CD4-positive, alpha-beta T cell treated with Interleukin-21 for 1 hour (primary cell): ENCODE measurements at places on chromosomes 13 and 19.

DNA sequence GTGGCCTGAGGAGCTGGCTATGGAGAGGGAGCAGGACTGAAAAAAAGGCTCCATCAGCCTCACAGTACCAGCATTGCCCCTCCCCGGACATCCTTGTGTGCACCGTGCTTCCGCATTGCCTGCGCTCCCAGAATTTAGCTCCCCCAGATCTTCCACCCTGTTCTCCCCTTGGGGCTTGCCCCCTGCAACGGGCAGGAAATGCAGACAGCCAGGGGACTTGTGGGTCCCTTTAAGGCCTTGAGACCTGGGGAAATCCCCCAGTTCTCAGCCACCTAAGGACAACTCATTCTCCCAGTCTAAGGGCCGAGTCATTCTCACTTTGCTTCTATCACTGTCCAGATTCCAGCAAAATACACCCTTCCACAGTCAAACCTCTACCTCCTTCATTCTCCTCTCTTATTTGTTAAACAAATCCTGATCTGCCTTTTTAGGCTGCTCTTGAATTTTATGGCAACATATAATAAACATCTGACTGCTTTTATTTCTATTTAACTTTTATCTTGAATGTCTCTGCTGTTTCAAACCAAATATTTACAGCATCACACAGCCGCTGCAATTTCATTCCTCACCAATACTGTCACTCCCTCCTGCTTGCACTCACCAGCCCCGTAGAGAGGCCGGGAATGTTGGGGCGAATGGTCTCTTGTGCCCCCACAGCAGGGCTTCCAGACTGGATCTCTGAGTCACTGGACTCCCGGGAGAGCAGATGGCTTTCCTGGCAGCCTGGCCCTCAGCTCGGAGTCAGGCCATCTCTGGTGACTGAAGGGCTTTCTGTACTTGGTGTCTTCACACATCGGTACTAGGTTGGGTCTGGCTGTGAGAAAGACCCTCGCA lies 221.9 kb downstream of the TSHZ3 start:
- no peak for DNase-seq

- peak; percentile 64 for DNase-seq
Observed at GRCh38 chr19:49327878-49328544, 3.0 kb upstream of the SLC6A16 start.

DNA sequence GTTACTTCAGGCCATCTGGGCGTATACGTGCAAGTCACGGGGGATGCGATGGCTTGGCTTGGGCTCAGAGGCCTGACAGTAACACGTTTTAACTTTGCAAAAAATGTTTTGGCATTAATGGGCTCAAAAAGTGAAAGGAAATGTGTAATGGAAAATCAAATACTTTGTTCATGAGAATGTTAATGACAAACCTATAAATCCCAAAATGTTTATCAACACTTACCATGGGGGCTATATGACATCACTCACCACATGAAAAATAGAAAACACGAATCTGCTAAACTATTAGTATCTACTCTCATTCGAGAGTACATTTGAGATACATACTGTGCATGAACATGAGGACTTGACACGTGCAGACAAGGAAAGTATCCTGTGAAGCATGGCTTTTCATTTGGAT lies 91.7 kb downstream of the FAM216B start:
- DNase-seq: no peak

- DNase-seq: peak; percentile 21
Observed at GRCh38 chr19:47446534-47447469, 24.9 kb downstream of the SLC8A2 start.

DNA sequence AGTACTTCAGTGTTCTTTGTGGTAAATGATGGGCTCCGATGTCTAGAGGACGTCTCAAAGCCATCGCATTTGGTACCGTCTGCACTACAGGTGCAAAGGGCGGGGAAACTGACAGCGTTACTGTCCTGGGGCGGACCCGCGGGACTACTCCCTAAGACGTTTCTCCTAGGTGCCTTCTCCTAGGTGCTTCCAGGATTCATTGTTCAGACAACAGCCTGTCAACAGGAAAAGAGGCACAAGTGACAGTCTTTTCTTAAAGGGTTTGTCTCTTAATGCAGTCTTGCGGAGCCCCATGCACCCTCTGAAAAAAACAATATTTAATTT lies 1.4 kb downstream of the SERTM1 start:
- DNase-seq: no peak

DNA sequence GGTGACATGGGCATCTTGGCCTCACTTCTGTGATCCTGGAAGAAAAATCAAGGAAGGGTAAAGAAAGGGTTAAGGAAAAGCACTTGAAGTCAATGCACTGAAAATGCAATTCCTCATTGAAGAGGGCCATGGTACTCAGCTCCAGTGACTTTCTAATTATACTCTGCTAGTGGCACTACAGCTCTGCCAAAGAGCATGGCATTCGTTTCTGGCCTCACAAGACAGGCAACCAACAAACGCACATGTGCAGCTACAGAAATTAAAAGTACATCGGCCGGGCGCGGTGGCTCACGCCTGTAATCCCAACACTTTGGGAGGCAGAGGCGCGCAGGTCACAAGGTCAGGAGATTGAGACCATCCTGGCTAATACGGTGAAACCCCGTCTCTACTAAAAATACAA lies 21.8 kb downstream of the SACS start:
- no peak for DNase-seq

- no peak for DNase-seq
Observed at GRCh38 chr13:106156468-106156867, 379.0 kb downstream of the EFNB2 start.

DNA sequence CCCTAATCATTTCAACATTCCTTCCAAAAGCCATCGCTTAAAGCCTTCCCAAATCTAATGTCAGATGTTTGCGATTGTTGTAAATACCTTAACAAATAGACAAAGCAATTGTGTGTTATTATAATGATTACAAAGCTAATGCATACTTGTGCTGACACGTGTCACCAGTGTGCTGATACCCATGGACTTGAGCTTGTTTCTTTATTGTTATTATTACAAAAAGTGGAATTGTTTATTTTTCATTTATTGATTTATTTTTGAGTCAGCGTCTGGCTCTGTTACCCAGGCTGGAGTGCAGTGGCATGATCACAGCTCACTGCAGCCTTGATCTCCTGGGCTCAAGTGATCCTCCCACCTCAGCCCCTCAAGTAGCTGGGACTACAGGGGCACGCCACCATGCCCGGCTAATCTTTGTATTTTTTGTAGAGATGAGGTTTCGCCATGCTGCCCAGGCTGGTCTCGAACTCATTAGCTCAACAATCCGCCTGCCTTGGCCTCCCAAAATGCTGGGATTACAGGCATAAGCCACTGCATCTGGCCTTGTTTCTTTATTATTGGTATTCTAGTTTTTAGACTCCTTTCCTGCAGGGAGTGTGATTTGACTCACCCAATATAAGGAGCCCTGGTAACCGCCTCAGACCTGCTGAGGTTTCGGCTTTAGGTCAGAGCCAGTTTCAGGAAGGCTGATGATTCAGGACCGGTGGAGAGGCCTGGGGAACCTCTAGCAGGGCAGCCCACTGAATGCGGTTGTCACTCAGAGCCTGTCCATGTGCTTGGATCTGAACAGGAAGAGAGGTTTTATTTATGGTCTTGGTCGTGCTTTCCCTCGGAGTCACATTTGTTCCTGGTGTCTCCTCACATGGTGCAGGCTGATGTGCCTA lies 2.1 kb upstream of the FBXO17 start:
- no peak for DNase-seq

- DNase-seq: no peak
Observed at GRCh38 chr13:113166681-113167080, 8.2 kb downstream of the PROZ start.

DNA sequence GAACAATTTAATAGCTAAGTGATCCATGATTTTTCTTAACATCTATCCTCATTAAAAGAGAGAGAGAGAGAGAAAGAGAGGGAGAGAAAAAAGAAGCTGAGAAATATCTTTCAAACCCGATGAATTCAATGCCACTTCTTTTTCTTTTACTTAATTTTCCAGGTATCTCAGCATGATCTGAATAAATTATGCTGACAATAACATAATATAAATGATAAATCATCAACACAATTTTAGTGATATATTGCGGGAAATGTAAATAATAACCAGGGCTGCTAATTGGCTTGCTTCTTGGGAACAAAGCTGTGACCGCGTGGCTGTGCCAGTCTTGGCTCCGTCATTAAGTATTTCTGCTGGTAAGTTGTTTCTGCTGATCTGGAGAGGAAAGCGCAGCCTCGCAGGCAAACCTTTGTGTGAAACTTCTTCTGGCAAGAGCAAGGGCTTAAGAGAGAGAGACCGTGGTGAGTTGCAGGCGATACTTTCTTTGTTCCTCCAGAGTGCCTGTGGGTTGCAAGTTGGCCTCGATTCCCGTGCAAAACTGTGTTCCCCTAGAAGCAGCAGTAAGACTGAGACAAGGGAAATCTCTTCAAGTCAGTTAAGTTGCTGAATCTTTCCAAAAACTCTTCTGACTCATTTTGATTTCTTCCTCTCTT lies 489.1 kb upstream of the TSHZ3 start:
- no peak for DNase-seq

GRCh38 chr13:61795580-61795979 lies 379.9 kb upstream of the PCDH20 start:
- no peak for DNase-seq

DNA sequence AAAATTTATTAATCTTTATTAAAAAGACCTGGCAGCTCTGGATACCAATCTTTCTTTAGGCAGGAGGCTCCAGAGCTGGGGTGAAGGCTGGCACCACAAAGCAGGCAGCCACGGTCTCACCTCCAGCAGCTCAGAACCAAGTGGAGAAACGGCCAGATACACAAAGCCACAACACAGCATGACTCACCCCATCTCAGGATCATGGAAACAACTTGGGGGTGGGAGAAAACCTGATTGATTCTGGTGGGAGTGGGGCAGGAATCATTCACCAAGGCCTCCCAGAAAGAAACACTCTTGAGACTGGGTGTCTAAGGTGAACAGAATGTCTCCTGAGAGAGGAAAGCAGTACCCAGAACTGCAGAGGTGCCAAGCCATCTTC lies 64.2 kb downstream of the CRYL1 start:
- no peak for DNase-seq

DNA sequence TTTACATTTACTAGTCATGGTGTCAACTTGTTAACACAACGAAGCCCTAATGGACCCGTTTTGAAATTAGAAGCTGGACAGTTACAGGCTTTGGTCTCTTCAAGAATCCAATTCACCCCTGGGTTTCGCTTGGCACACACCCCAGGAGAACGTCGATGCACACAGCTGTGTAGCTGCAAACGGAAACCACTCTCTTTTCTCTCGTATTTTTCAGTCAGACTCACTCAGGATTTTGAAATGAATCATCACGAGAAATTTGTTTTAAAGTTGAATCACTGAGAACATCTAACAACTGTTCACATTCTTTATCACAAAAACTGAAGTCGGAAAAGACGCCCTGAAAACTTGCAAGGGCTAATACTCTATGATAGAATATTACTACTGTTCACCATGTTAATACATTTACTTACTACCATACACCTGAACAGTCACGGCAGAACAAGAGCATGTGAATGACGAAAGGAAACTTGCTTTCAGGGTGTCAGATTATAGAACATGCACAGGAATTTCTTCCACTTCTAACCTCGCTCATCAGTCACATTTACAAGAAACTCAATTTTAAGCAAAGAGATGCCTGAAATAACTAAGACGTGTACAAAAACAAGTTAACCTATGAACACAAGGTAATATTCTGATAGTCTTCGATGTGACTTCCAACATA lies 4.7 kb downstream of the PNMA8A start:
- DNase-seq: no peak

GRCh38 chr13:99218969-99219368 lies 18.3 kb downstream of the UBAC2 start:
- peak; percentile 83 for DNase-seq

DNA sequence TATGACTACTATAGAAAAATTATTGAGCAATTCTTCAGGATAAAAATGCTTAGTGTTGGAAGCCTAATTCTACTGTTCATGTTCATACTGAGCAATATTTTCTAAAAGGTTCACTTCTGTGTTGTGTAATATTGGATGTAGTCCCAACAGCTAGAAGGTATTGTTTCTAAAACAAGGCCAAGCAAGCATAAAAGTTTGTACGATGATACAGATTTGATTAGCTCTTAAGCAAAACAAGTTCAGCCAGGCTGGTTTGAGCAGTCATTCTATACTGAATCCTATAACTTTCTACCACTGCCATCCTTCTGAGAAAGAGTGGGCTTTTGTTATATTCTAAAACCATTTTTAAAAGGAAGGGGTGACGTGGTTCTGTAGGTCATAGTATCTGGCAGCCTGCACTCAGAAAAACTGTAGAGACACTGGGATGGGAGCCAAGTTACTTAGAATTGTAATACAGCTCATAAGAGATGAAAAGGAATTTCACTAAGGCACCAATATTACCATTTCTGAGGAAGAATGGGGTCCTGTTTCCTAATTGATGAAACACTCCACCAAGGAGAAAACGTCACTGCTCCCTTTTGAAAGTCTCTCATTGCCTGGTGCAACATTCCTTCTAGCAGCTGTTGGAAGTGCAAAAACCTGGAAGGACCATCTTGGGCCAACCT lies 275.0 kb upstream of the DACH1 start:
- no peak for DNase-seq

- DNase-seq: no peak
Observed at GRCh38 chr19:1863328-1863637, at the start of gene KLF16. Gene KLF16 (minus strand): TSS chr19:1863579. CDS start chr19:1863497, 82 bp downstream.

DNA sequence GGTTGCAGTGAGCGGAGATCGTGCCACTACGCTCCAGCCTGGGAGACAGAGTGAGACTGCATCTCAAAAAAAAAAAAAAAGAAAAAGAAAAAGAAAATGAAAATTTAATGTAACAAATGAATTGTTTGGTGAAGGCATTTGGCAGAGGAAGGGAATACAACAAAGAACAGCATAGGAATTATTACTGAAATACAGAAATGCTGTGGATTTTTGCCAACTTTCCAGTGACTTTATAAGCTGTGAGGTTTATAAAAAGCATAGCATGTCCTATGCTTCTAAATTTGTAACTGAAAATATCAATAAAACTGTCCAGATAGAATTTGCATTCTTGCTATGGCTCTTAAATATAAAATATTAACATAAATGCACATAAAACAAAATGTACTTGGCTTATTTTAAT lies 112.9 kb upstream of the IRS2 start:
- no peak for DNase-seq

GRCh38 chr13:38941353-38941945 lies 49.2 kb downstream of the STOML3 start:
- DNase-seq: no peak

GRCh38 chr19:28685802-28686201 lies 527.1 kb downstream of the UQCRFS1 start:
- DNase-seq: no peak

GRCh38 chr13:99256709-99257108 lies 1.5 kb downstream of the GPR18 start:
- DNase-seq: no peak
